Activated CD4-positive, alpha-beta T cell treated with anti-CD3 and anti-CD28 coated beads for 4 hours (primary cell): ENCODE measurements at places on chromosomes 12 and 14.
A peak's percentile ranks its signal among the peaks of the same experiment; 100 is the strongest.

- no peak for DNase-seq
Measured at GRCh38 chr12:92142251-92142926, 3.3 kb downstream of the BTG1 start.

GRCh38 chr12:90333424-90333823 is 621.6 kb downstream of the CCER1 start:
- no peak for DNase-seq

- peak; percentile 83 for DNase-seq
Measured at GRCh38 chr12:120231316-120232011, 30.6 kb upstream of the RPLP0 start.

GRCh38 chr12:79934281-79935020 is 446 bp downstream of the PPP1R12A start:
- peak; percentile 54 for DNase-seq

GRCh38 chr14:89365061-89365801 is 51.8 kb downstream of the FOXN3 start:
- DNase-seq = peak; percentile 56

DNA sequence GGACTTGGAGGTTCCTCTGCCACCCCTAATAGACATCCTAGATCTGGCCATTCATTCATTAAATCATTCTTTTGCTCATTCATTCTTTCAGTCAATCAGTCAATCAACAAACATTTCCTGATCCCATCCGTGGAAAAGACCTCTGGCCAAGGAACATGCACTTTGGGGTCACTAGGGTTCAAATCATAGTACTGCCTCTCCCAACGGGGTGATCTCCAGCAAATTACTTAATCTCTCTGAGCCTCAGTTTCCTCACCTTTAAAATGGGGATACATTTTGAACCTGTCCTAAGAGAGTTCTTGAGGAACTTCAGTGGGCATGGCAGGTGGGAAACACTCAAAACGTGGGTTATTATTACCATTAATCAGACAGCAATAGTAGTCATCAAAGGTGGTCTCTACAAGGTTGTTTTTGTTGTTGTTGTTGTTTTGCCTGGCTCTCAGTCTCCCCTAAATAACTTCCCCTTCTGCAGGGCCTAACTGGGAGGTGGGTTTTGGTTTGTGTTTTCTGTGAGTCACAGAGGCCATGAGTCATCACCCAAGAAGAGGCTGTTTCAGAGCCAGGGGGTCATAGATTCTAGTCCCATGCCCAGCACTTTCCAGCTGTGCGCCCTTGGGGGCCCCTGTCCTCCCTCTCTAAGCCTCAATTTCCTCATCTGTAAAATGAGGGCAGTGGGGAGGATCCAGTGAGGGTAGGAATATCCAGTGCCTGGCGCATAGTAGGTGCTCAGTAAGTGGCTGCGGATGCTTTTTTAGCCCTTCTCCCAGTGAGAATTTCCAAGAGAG is 16.9 kb upstream of the FAM222A start:
- DNase-seq = no peak

GRCh38 chr12:28527631-28528249 is 337.5 kb downstream of the CCDC91 start:
- no peak for DNase-seq

DNA sequence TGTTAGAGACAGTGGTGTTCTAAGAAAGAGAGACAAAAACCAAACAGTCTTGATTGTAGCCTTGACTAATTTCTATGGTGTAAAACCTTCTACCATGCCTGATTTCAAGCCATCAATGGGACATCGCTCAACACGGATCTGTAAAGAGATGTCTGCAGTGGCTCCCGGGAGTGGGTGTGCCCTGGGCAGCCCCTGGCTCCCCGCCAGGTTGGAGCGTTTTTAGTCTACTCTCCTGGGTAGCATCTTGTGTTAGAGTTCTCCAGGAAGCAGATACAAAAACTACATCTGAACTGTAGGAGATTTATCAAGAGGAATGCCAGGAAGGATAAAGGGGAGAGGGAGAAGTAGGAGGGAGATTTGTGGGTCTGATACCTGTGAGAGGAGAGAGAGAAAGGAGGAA is 1212.9 kb downstream of the BCL11B start:
- DNase-seq = no peak

DNA sequence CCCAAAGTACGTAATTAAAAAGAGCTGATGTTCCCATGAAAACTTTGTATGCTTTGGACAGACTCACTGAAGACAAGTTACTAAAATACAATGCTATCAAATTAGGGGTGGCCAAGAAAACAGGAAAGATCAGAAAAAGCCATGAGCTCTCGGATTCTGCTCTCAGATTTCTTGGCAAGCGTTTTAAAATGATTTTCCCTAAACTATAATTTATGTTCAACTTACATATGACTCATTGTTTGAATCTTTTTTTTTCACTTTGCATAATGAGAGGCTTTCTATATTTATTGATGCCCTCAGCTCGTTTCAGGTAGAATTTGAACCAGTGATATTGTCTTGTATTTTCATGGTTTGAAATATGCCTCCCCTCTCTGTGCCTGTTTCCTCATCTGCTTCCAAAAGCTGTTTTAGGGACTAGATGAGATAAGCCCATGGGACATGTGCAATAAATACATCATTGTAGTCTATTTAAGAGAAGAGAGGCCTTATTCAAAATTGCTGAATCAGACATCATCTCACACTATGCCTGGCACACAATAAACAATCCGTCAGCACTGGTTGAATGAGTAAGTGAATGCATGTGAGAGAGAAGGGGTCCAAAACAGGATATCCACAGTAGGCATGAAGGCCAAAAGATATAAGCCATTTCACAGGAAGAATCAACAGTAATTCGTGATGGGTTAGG is 4.7 kb upstream of the IPO8 start:
- no peak for DNase-seq

- DNase-seq = no peak
Measured at GRCh38 chr12:97757481-97758193, 295.0 kb downstream of the RMST start.

DNA sequence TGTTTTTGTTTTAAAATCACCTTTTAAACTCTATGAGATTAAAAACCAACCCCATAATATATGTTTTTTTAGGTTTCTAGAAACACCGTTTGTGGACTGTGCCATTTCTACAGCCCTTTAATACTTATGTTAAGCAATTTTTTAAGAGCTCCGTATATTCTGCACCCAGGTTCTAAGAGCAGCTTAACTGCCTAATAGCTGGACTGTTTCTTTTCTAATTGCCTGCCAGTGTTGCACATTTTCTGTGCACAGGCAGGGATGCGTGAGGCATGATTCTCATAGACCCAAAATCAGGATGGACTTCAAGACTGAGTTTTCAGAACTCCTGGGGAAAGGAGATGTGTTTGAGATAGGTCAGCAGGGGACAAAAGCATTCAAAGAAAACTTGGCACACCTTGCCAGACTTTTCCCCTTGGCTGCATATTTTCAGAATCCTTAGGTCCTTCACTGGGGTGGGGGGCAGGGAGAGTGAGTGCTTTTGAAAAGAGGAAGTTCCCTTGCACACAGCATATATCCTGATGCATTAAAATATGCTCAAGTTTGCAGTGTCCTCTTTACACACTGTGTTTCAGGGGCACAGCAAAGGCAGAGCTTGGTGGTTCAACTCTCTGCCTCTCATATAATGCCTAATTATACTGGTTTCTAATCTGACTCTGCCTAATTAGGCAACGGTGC is 27.9 kb downstream of the TMEM30B start:
- DNase-seq = no peak

- no peak for DNase-seq
Measured at GRCh38 chr14:52106840-52107239, 38.0 kb upstream of the NID2 start.

- no peak for DNase-seq
Measured at GRCh38 chr12:114851981-114852380, 168.0 kb upstream of the TBX3 start.

DNA sequence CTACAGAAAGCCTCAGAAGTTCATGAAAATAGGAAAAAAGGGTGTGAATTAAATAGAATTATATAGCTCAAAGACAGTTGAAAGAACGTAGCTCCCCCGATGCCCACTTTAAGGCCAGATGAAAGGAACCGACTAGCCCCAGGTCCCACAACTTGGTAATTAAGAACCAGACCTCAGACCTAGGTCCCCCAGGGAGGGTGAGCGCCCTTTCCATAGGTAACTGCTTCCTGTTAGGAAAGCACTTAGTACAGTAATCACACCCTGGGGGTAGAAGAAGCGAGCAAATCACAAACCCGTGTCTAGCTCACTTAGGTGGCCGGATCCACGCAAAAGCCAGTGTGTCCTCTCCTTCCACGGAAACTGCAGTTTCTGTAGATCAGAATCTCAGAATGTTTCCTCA is 77.1 kb downstream of the PLXNC1 start:
- DNase-seq = no peak

DNA sequence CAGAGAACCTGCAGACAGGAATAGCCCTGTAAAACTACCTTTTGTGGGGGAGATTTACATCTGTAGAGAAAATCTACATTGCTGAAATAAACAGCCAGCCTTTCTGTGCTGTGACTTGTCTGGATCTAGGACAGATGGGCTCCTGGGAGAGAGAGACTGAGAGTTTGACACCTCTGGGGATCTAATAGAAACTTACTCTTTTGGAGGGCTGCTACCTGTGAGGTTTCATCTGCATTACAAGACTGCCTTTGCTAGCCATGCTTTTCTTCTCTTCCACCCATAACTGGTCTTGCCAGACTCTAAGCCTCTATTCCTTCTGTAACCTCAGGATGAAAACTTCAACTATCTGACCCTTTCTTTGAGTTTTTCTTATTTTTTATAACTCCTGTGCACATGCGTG is 452.6 kb downstream of the ZFP36L1 start:
- no peak for DNase-seq

- DNase-seq = no peak
Measured at GRCh38 chr14:25010471-25010870, 39.5 kb downstream of the STXBP6 start.

DNA sequence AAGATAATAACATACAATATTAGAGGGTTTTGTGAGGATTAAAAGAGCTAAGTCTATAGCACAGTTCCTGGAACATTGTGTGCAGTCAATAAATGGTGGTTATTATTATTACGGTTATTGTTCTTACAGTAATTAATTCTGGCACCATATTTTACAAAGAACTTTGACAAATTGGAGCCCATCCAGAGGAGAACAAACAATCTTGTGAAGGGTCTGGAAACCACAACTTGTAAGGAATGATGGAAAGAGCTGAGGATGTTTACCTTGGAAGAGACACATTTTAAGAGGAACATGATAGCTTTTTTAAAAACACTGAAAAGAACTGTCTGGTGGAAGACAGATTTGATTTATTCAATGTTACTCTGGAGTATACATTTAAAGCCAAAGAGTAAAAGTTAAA is 150.5 kb upstream of the KRR1 start:
- DNase-seq = no peak

- no peak for DNase-seq
Measured at GRCh38 chr12:66629138-66629870, 49.6 kb downstream of the GRIP1 start.

GRCh38 chr14:57071639-57072038 is 197.1 kb downstream of the EXOC5 start:
- DNase-seq = no peak

DNA sequence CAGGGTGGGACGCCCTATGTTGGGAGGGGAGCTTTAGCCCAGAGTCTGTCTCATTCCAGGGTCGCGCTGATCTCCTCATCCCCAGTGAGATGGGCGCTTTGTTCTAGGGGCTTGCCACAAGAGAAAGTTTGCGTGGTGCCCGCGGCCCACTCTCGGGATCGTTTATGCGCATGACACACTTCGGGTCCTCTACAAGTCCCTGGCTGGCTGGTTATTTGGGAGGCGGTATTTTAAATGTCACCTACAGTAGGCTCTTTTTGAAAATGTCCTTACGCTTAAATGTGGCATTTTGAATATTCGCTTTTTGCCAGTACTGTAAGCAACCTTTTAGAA is 541 bp downstream of the GOLT1B start:
- peak; percentile 33 for DNase-seq

DNA sequence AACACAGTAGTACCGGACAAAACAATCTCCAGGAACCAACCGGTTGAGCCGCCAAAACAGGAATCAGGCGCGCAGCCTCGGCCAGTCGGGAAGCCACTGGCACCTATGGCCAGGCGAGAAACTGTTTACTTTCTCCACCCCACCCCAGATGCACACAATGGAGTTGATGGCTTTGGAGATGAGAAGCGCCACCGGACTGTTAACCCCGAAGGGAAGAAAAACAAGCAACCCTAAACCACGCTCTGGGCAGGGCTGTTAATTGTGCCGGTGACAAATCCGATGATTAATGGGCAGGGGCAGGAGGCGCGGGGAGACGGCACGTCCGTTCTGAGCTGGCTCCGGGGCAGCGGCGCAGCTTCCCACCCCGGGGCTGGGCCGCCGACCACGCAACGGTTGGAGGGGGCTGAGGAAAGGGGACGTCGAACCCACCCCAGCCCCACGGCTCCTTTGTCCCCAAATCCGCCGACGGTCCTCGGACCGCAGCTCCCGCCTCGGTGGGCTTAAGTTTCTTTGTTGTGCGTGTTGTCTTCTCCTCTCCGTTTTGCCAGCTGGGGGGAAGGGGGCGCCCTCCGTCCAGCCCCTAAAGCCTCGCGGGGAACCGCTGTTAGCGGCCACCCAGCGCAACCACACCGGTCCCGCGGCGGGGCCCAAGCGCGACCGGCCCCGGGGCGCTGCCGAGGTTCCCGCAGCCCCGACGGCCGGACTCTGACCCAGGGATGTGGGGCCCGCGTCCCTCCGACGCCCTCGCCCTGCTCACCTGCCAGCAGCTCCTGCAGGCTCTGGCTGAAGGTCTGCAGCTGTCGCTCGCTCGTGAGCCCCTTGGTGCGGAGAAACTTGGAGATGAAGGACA is 790 bp downstream of the BTG1 start:
- peak; percentile 59 for DNase-seq

DNA sequence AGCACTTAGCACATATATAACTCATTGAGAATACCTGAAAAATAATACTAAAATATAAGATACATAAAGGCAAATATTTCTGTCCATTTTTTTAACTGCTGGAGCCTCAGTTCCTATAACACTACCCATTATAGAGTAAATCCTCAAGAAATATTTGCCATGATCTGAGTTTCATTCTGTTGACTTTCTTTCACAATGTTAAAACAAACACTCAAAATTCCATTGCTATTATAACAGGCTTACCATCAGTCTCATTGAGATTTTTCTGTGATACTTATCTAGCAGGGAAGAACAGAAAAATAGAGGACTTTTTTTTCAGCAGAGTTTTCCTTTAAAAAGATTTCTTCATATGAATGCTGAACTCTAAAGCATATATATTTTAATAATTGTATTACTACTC is 24.5 kb downstream of the LMO3 start:
- DNase-seq = no peak

GRCh38 chr14:75660630-75661498 is at the start of the genes ERG28 and TTLL5:
ERG28 (minus strand) TSS chr14:75660876; CDS start chr14:75657502, 3,374 bp downstream.
TTLL5 (plus strand) TSS chr14:75661246; CDS start chr14:75663150, 1,904 bp downstream.
- DNase-seq = peak; percentile 94

- DNase-seq = peak; percentile 73
Measured at GRCh38 chr12:93502802-93503623, 35.7 kb downstream of the MRPL42 start.
